ENCODE measurements at places on chromosomes 12 and 14.

- peaks cover 2% of the 10 kb centered on the region for H3K36me3 ChIP-seq
- DNase-seq = no peak
- peaks cover 52% of the 10 kb centered on the region for H3K4me1 ChIP-seq
- H3K27ac ChIP-seq = peak overlapping the region; percentile 77
- H3K27me3 ChIP-seq = no peaks in the 10 kb centered on the region
- H3K4me3 ChIP-seq = no peak overlapping the region
Observed at GRCh38 chr12:69514845-69515244, 44.7 kb downstream of the FRS2 start.

- no peak for DNase-seq
- peaks cover 12% of the 10 kb centered on the region for H3K27me3 ChIP-seq
- peaks cover 4% of the 10 kb centered on the region for H3K36me3 ChIP-seq
- H3K4me1 ChIP-seq = no peaks in the 10 kb centered on the region
- H3K4me3 ChIP-seq = no peak within 1 kb of the TSS
- H3K27ac ChIP-seq = no peak within 1 kb of the TSS
Observed at GRCh38 chr12:43551971-43552559, at the start of gene ADAMTS20. TSS of gene ADAMTS20 (minus strand) at chr12:43552203. CDS start at chr12:43551921, 282 bp downstream.

GRCh38 chr14:96368534-96368933 lies 5.2 kb downstream of the GSKIP start:
- no peak overlapping the region for H3K4me3 ChIP-seq
- no peak overlapping the region for H3K27ac ChIP-seq
- no peaks in the 10 kb centered on the region for H3K27me3 ChIP-seq
- peaks cover 23% of the 10 kb centered on the region for H3K4me1 ChIP-seq
- no peak for DNase-seq
- no peaks in the 10 kb centered on the region for H3K36me3 ChIP-seq

GRCh38 chr12:116216022-116216756 lies 61.3 kb downstream of the MED13L start:
- peaks cover 42% of the 10 kb centered on the region for H3K4me1 ChIP-seq
- H3K4me3 ChIP-seq = no peak overlapping the region
- no peak overlapping the region for H3K27ac ChIP-seq
- H3K36me3 ChIP-seq = no peaks in the 10 kb centered on the region
- DNase-seq = no peak

DNA sequence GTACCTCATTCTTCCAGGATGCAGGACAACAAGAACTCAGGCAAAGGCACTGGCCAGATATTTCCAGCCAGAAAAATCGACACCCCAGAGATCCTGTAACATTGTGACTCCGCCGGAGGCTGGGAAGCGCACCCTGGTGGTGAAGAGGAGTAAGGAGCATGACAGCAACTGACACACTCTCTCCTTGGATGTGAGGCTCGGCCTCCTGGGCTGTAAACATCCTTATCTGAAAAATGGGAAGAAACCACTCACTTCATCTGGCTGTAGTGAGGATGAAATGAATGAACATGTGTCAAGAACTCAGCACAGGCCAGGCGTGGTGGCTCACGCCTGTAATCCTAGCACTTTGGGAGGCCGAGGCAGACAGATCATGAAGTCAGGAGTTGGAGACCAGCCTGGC lies 27.5 kb downstream of the TCHP start:
- peak; percentile 37 for DNase-seq
- H3K27ac ChIP-seq = peak overlapping the region; percentile 84
- no peak overlapping the region for H3K4me3 ChIP-seq
- peaks cover 4% of the 10 kb centered on the region for H3K4me1 ChIP-seq

- no peak for DNase-seq
- H3K27ac ChIP-seq = no peak overlapping the region
- H3K27me3 ChIP-seq = no peaks in the 10 kb centered on the region
- H3K4me3 ChIP-seq = no peak overlapping the region
- no peaks in the 10 kb centered on the region for H3K36me3 ChIP-seq
Observed at GRCh38 chr14:66652525-66653106, 144.7 kb downstream of the GPHN start.

DNA sequence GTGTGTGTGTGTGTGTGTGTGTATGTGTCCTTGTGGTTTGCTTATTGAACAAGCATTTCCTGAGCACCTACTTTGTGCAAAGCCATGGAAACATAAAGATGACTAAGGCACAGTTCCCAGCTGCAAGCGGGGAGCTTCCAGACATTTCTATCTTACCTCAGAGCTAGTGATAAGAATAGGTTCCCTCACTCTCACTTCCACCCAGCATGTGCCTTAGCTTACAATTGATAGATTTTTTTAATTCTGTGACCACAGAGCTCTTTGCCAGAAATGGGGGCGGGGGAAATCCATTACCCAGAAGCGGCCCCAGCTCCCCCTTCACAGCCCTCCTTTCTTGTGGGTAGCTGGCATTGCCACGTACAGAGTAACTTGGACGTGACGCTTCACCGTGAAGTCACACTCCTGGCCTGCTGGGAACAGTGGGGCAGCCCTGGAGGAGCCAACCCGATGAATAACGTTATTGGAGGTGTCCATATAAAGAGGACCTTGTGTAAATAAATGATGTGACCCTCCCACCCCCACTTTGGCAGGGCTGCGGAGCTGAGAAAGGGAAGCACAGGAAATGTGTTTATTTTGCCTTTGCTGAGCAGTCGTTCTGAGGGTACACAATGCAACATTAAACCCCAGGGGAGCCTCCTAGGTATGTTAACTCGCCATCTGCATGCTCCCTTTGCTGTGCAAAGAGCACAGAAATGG lies 238.9 kb downstream of the CHST11 start:
- H3K4me3 ChIP-seq = peak overlapping the region; percentile 59
- H3K36me3 ChIP-seq = peaks cover 8% of the 10 kb centered on the region
- H3K27ac ChIP-seq = peak overlapping the region; percentile 85
- peak; percentile 53 for DNase-seq
- peaks cover 67% of the 10 kb centered on the region for H3K4me1 ChIP-seq
- H3K27me3 ChIP-seq = no peaks in the 10 kb centered on the region

DNA sequence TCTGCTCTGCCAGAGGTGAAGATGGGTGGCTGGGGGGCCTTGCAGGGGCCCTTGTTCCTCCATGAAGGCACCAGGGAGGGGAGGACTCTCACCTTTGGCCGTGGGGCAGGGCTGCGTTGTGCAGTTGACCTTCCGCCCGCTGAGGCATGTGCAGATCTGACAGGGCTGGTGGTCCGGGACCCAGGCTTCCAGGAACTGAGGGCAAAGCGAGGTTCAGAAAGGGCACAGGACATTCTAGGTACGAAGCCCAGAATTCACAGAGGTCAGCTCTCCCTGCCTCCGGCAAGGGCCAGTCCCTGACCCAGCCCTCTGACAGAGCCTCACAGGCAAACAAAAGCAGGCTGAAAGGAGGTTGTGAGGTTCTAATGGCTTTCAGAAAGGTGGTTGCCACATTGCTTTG lies 40.4 kb upstream of the ANO2 start:
- H3K36me3 ChIP-seq = peaks cover 3% of the 10 kb centered on the region
- no peak for DNase-seq
- no peaks in the 10 kb centered on the region for H3K27me3 ChIP-seq

DNA sequence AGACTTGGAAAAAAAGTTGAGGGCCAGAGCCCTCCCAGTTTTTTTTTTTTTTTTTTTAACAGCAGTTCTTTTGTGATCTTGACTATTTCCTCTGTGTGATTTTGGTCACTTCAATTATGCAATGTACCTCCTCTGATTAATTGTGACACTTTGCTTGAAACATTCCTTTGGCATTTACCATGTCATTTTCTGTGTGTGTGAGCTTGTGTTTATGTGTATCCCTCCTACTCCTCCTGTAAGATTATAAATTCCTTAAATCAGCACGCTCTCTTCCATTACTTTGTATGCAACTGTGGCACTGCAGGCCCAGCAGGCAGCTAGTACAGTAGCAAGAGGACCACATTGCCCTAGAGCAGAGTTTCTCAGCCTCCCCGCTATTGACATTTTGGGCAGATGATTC lies 33.2 kb upstream of the GALNT16 start:
- no peak overlapping the region for H3K4me3 ChIP-seq
- DNase-seq = no peak
- H3K4me1 ChIP-seq = no peaks in the 10 kb centered on the region
- H3K27me3 ChIP-seq = no peaks in the 10 kb centered on the region

DNA sequence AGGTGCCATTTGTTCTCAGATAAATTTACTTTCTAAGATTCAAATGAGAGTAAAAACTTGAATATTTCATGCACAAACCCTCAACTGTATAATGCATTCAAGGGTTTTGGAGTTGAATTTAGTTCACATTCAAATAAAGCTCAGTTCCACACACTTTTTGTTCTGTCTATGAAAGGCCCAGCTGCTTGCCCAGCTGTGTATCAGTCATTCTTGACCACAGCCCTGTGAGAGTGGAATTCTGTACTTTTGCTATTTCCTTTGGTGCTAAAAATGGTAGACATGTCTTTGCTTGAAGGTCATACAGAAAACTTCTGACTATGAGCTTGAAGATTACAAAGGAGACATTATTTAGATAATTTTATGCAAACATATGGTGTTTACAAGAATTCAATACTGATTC lies 110.4 kb downstream of the KCNC2 start:
- DNase-seq = no peak
- no peaks in the 10 kb centered on the region for H3K27me3 ChIP-seq
- H3K36me3 ChIP-seq = no peaks in the 10 kb centered on the region
- no peaks in the 10 kb centered on the region for H3K4me1 ChIP-seq
- no peak overlapping the region for H3K4me3 ChIP-seq

DNA sequence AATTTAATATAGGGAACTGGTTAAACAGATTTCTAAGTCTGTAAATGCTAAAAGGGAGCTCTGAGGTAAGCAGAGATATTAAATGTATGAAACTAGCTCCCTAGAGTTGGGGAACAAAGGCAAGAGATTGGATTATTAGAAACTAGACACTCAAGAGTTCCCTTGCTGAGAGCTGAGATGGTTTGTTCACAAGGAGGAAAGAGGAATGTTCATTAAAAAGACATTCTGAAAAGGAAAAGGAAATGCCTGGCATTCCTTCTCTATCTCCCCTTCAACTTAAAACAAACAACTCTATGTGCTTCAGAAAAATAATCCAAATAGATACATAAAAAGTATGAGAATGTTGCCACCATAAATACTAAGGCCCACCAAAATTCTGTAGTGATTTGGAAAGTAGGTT lies 73.7 kb downstream of the GALNT4 start:
- peaks cover 21% of the 10 kb centered on the region for H3K4me1 ChIP-seq
- no peaks in the 10 kb centered on the region for H3K27me3 ChIP-seq
- H3K27ac ChIP-seq = peak overlapping the region; percentile 62
- H3K36me3 ChIP-seq = no peaks in the 10 kb centered on the region
- no peak overlapping the region for H3K4me3 ChIP-seq
- DNase-seq = no peak
